GM23248 (cell line): ENCODE measurements at places on chromosomes 4 and X. TPM values are rescaled to one million over a fixed set of nuclear protein-coding genes. Genes with fewer than 3 reads are reported as not detected.

Gene GNL3L
- total RNA-seq = 24.3 and 30.3 TPM in 2 replicates

Gene XIAP
- 19.7 and 40.6 TPM in 2 replicates for total RNA-seq

Gene PHOX2B
- total RNA-seq = not detected in 2 replicates

Gene PDZD4
- 1.5 TPM in 1 of 2 replicates, not detected in the other for total RNA-seq

Gene GABRB1
- not detected in 2 replicates for total RNA-seq

Gene PAGE5
- total RNA-seq = not detected in 2 replicates

Gene MAP9
- 1.8 and 7.1 TPM in 2 replicates for total RNA-seq

Gene TMEM154
- total RNA-seq = 11.9 and 17.2 TPM in 2 replicates

Gene SLC4A4
- 8.1 and 11.5 TPM in 2 replicates for total RNA-seq

Gene FMR1
- total RNA-seq = 14.7 and 24.9 TPM in 2 replicates

Gene KLHL13
- 0.43 TPM in 1 of 2 replicates, not detected in the other for total RNA-seq

Gene MAGEA4
- not detected in 2 replicates for total RNA-seq

Gene SGMS2
- 116 and 165 TPM in 2 replicates for total RNA-seq

Gene BBS12
- 3.5 and 7.1 TPM in 2 replicates for total RNA-seq

Gene REPS2
- total RNA-seq = 0.11 TPM in 1 of 2 replicates, not detected in the other

Gene MAGEA8
- total RNA-seq = not detected in 2 replicates

Gene ARMCX4
- 1.8 and 2.3 TPM in 2 replicates for total RNA-seq
